Fibroblast of mammary gland (primary cell): ENCODE measurements at places on chromosomes 5 and 9.
A peak's percentile ranks its signal among the peaks of the same experiment; 100 is the strongest.

GRCh38 chr9:87698069-87698809, 27.7 kb upstream of the CTSL start:
- no peak for DNase-seq

- no peak for DNase-seq
These were observed 33.9 kb upstream of the SH3PXD2B start for GRCh38 chr5:172488221-172488620.

DNA sequence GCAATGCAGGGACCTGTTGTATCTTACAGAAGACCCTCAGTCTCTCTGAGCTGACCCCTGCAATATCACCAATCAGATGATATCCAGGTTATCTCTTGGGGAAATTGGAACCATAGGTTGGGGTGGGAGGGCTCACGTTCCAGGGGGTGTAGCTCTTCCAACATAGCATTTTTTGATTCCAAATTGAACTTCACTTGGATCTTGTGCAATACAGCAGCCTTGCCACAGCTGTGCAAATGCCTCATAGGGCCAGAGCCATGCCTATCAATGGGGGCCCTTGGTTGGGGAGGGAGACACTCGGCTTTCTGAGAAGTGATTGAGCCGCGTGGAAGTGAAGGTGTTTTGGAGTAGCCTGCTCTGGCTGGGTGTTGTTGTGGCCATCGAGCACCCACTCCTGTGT, 117.2 kb upstream of the PITX1 start:
- DNase-seq: no peak

GRCh38 chr5:96133341-96134079, 171.9 kb upstream of the ELL2 start:
- no peak for DNase-seq

DNA sequence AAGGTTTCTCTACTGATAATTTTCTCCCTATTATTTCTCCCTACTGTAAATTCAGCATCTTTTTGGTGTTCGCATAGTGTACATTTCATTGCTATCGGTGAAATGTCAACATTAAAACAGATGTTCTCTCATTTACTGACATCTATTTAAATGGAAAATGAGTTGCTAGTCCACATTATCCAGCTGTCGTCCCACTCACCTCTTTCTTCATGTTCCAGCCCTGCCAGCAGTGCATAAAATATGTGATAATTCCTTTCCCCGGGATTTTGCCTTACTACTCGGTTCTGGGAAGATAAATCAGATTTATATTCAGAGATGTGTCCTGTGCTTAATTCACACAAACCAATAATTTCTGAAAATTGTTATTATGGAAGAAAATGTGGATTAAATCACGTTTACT, 155.8 kb downstream of the MYO10 start:
- DNase-seq: no peak

- peak; percentile 59 for DNase-seq
These were observed 780.7 kb downstream of the NR2F1-AS1 start for GRCh38 chr5:92800365-92800764.

DNA sequence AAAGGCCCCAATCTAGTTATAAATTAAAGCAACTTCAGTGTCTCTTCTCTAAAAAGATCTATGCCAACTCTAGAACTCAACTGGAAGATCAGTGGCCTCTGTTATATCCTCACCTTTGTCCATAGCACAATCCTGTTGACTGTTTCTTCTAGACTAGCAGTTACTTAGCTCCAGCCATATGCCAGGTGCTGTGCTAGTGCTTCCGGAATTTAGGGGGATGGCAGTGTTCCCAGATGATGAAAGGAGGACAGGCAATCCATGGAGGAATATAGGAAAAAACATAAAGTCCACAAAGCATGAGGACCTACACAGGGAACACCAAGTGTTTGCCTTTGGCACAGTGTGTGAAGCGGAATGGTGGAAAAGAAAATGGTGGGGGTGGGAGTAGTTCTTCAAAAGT, 214.3 kb downstream of the MAPKAP1 start:
- no peak for DNase-seq

DNA sequence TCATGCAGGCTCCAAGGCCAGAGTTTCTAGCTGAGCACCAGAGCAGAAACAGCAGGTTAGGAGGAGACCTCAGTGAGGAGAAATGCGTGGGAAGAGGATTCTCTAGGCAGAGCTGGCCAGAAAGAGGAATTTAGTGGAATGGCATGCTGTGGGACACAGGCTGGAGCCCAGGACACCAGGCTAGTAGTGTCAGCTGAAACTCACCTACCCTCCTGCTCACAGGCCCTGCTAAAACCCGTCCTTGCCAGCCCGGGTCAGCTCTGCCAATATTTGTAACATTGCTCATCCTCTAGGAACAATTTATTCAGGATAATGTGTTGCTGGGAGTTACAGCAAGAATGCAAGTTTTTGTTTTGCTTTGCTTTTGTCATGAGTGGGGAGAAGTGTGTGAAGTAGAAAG, 40.2 kb upstream of the AGXT2 start:
- peak; percentile 50 for DNase-seq

- peak; percentile 37 for DNase-seq
These were observed 4.1 kb downstream of the FBXW11 start for GRCh38 chr5:172002310-172002709.

GRCh38 chr5:5066276-5067186, 73.6 kb upstream of the ADAMTS16 start:
- peak; percentile 22 for DNase-seq

DNA sequence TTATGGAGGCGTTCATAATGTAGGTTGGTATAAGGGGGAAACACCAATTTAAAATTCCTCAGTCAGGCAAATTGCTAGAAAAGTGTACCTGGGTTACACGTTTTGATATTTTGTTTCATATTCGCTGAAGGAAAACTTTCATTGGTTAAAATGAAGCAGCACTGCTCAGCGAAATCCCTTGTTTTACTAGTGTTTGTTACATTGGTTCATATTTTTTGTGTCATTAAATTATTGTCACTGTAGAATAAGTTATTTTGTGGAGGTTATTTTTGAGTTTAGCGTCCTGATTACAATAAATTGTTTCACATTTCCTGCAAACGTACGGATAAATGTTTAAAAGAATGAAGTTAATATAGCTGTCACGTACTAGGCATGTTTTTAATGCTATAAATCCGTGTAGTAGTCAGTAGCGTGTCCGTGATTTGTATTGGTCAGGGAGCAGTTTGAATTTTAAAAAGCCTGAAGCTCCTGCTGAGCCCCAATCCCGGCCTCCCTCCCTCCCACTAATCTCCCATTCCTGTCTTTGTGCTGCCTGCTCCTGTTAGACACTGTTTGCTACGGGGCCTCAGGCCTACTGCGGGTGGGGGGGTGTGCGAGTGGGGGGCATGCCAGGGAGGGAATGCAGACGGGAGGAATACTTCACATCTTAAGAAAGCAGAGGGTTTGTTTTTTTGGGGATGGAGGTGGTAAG, 2.0 kb downstream of the NIPBL start:
- peak; percentile 55 for DNase-seq

- DNase-seq: no peak
These were observed at the start of gene PRRX2 for GRCh38 chr9:129665389-129665775. Gene PRRX2, plus strand, starts transcription at chr9:129665647. Its CDS starts 221 bp downstream, at chr9:129665868.

- DNase-seq: no peak
These were observed 20.2 kb downstream of the EXD3 start for GRCh38 chr9:137402746-137403145.

DNA sequence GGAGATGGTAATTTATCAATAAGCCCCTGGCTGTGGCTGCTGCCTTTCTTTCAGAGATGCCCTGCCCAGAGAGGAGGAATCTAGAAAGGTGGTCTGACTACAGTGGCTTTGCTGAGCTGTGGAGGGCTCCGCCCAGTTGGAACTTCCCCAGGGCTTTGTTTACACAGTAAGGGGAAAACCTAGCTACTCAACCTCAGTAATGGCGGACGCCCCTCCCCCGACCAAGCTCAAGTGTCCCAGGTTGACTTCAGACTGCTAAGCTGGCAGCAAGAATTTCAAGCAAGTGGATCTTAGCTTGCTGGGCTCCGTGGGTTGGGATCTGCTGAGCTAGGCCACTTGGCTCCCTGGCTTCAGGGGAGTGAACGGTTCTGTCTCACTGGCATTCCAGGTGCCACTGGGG, 865.4 kb upstream of the ACO1 start:
- DNase-seq: no peak

GRCh38 chr5:10468256-10468655, 26.6 kb downstream of the ROPN1L start:
- DNase-seq: no peak

GRCh38 chr9:110029956-110030480, 177.9 kb downstream of the C9orf152 start:
- DNase-seq: no peak

DNA sequence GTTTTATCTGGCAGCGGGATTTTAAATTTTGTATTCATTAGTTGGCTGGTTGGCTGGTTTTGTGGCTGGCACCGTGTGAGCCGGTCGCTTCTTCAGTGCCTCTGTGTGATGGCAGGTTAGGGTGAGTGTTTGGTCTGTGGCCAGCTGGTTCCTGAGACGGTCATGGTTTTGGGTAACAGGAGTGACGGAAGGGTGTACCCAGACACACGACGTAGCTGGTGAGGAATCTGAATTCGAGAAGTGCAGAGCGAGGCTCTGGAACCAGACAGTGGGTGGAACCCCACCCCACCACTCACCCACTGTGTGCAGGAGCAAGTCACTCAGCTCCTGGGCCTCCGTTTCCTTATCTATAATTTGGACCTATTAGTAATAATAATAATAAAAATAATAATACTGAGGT, 2.7 kb downstream of the BTNL9 start:
- no peak for DNase-seq
